IMR-90 (cell line): ENCODE measurements at places on chromosomes 2 and 18. TPM values are rescaled to one million over a fixed set of nuclear protein-coding genes. Genes with fewer than 3 reads are reported as not detected.

DNA sequence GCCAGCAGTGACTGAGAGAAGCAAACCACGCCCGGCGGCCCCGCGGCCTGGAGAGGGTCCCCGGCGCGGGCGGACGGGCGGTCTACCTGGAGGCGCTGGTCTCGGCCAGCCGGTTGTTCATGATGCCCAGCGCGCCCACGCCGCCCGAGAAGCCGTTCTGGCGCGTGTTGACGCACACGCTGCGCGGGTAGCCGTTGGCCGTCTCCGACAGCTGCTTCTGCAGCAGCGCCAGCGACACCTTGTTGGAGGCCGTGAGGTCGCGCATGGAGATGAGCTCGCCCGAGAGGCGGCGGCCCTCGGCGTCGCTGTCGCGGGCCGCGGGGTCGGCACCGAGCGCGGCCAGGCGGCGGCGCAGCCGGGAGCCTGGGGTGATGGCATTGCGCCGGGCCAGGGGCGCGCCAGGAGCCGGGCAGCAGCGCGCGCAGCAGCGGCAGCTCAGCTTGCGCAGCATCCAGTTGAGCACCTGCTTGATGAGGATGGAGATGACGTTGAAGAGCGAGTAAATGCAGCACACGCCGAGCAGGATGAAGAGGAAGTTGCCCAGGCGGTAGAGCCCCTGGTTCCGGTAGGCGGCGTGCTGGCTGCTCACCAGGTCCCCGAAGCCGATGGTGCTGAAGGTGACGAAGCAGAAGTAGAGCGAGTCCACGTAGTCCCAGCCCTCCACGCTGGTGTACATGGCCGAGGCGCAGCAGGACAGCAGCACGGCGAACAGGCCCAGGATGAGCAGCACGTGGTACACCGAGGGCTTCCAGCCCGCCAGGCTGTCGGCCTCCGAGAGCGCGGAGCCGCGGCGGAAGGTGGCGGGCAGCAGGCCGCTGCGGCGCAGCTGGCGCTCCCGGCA, 118.1 kb downstream of the MSH2 start:
- H3K27ac ChIP-seq, result no peak overlapping the region; the same call in 1 of the 2 replicates
- DNase-seq, result peak; percentile 61
- H3K4me3 ChIP-seq, result peak overlapping the region; percentile 45
- H3K27me3 ChIP-seq, result peaks cover 24% of the 10 kb centered on the region
- no peaks in the 10 kb centered on the region for H3K36me3 ChIP-seq

DNA sequence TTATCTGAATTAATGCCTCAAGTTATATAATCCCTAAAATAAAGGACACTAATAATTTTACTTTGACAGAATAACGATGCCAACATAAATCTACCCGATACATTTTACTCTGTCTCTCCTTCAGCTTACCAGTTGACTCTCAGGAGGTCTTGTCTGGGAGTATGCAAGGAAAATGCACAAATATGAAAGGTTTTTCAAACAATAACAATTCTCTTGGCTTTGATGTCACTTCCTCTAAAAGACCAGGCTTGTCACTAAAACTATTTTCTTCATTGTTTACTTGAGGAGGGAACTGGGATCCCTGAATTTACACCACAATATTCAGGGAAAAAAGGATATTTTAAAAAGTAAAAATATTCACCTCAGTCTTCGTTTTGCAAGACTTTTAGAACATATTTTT, 97.2 kb downstream of the SOS1 start:
- H3K27ac ChIP-seq, result no peak overlapping the region
- no peak for DNase-seq
- peaks cover 6% of the 10 kb centered on the region; the same call in 1 of the 2 replicates for H3K36me3 ChIP-seq

- H3K27ac ChIP-seq, result no peak overlapping the region
- peak; percentile 39 for DNase-seq
- H3K36me3 ChIP-seq, result peaks cover 3% of the 10 kb centered on the region; the same call in 1 of the 2 replicates
- H3K4me3 ChIP-seq, result no peak overlapping the region
These were observed 17.4 kb downstream of the CNRIP1 start for GRCh38 chr2:68302281-68302875.

- no peaks in the 10 kb centered on the region for H3K27me3 ChIP-seq
- H3K36me3 ChIP-seq, result no peaks in the 10 kb centered on the region
- H3K27ac ChIP-seq, result no peak overlapping the region
- no peak overlapping the region for H3K4me3 ChIP-seq
- H3K4me1 ChIP-seq, result no peaks in the 10 kb centered on the region
- no peak for DNase-seq
These were observed 135.5 kb downstream of the EIPR1 start for GRCh38 chr2:3241971-3242746.

- no peaks in the 10 kb centered on the region for H3K36me3 ChIP-seq
- no peaks in the 10 kb centered on the region for H3K27me3 ChIP-seq
- no peak overlapping the region for H3K27ac ChIP-seq
- H3K4me1 ChIP-seq, result no peaks in the 10 kb centered on the region
- DNase-seq, result no peak
These were observed 66.3 kb downstream of the SLC66A2 start for GRCh38 chr18:79884963-79885728.

GRCh38 chr18:57544936-57545660, 41.4 kb downstream of the FECH start:
- no peak for DNase-seq
- no peak overlapping the region for H3K4me3 ChIP-seq
- H3K36me3 ChIP-seq, result peaks cover 2% of the 10 kb centered on the region; the same call in 1 of the 2 replicates
- H3K4me1 ChIP-seq, result peaks cover 2% of the 10 kb centered on the region; the same call in 1 of the 2 replicates
- no peaks in the 10 kb centered on the region for H3K27me3 ChIP-seq
- H3K27ac ChIP-seq, result no peak overlapping the region

Gene CXCR2
- total RNA-seq, result not detected in 2 replicates

DNA sequence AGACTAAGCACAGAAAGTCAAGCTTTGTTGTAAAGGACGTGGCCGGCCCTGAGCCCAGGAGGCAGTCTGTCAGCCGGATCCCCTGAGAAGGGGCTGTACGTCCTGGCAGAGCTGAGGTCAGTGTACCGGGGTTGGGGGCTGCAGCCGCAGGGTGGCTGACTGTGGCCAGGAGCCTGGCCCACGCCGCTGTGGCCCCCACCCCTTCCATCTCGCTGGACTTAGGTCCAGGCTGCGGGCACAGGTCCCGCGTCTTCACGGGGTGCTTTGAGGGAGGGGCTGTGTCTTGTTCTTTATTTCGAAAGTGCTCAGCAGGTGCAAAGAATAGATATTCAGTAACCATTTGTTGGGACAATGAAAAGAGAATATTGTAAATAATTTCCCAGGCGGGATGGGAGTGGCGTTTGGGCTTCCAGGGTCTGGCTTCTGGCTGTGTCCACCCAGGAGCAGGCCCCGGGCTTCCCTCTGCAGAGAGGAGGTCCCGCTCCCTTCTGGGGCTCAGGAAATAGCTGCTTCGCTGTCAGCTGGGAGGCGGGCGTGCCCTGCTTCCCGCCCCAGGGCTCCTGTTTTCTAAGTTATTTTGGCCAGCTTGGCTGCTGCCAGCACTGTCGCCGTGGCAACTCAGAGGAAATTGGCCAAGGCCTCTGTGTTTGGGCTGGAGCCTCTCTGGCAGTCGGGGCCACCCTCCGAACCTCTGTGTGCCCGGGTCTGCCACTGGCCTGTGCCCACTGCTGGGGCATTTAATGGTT, 7.4 kb downstream of the NFATC1 start:
- H3K4me1 ChIP-seq, result peaks cover 1% of the 10 kb centered on the region; the same call in 1 of the 2 replicates
- no peaks in the 10 kb centered on the region for H3K27me3 ChIP-seq
- DNase-seq, result no peak
- H3K27ac ChIP-seq, result no peak overlapping the region
- no peaks in the 10 kb centered on the region for H3K36me3 ChIP-seq
- no peak overlapping the region for H3K4me3 ChIP-seq

DNA sequence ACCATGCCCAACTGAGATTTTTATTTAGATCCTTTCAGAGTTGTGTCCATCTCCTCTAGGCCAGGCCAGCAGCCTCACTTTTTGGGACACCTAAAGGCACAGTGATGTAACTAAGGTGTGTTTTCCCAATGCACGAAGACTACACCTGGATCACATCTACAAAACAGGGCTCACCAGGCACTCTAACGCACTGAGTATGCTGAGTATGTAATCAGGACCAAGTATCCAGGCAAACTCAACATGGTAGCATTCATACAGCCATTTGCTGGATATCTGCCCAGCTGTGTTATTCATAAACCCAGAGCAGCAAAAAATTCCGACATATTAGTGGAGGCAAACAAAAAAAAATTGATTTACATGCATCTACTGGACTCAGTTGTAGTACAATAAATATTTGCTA, 33.8 kb downstream of the LPIN2 start:
- H3K36me3 ChIP-seq, result no peaks in the 10 kb centered on the region
- peaks cover 30% of the 10 kb centered on the region for H3K4me1 ChIP-seq
- DNase-seq, result peak; percentile 88
- no peaks in the 10 kb centered on the region for H3K27me3 ChIP-seq
- no peak overlapping the region for H3K4me3 ChIP-seq
- H3K27ac ChIP-seq, result peak overlapping the region; percentile 68; the same call in 1 of the 2 replicates

GRCh38 chr2:15031745-15032240, 399.3 kb downstream of the LRATD1 start:
- no peaks in the 10 kb centered on the region for H3K4me1 ChIP-seq
- H3K4me3 ChIP-seq, result no peak overlapping the region
- H3K36me3 ChIP-seq, result no peaks in the 10 kb centered on the region
- DNase-seq, result no peak

Gene MARCHF4
- 2.3 and 3.1 TPM in 2 replicates for total RNA-seq

Gene MC4R
- total RNA-seq, result 0.18 and 0.28 TPM in 2 replicates

Gene SCYGR8
- not detected in 2 replicates for total RNA-seq

Gene POTEC
- total RNA-seq, result not detected in 2 replicates

GRCh38 chr2:176567361-176567760, 298.1 kb downstream of the MTX2 start:
- no peak overlapping the region for H3K27ac ChIP-seq
- peaks cover 4% of the 10 kb centered on the region for H3K4me1 ChIP-seq
- H3K27me3 ChIP-seq, result no peaks in the 10 kb centered on the region
- DNase-seq, result peak; percentile 6
- H3K4me3 ChIP-seq, result no peak overlapping the region

Gene ELOA2
- total RNA-seq, result not detected in 2 replicates

GRCh38 chr2:99425022-99425421, 64.8 kb downstream of the REV1 start:
- H3K4me3 ChIP-seq, result no peak overlapping the region
- no peak overlapping the region for H3K27ac ChIP-seq
- no peaks in the 10 kb centered on the region for H3K27me3 ChIP-seq
- DNase-seq, result peak; percentile 86

Gene ZNF385B
- under 0.01 TPM in 1 of 2 replicates, not detected in the other for total RNA-seq

Gene KYNU
- total RNA-seq, result 2.2 and 2.9 TPM in 2 replicates

Gene CHRNG
- total RNA-seq, result not detected in 2 replicates

Gene LDLRAD4
- total RNA-seq, result not detected in 2 replicates

Gene INPP5D
- total RNA-seq, result under 0.01 and 0.18 TPM in 2 replicates

DNA sequence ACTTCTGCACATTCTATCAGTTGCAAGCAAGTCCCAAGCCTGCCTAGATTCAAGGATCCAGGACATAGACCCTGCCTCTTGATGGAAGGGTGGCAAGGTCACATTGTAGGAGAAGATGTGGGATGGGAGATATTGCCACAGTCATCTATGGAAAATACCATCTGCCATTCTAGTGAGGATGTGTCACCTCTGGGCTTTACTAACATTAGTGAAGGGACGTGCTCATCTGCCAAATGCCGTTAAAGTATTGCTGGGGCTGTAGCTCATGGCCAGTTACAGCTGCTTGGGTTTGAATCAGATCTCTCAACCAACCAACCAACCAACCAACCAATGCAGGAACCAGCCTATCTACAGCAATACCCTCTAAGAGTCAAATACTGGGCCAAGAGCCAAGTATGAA, 49.0 kb downstream of the E2F6 start:
- no peaks in the 10 kb centered on the region for H3K36me3 ChIP-seq
- H3K27me3 ChIP-seq, result no peaks in the 10 kb centered on the region
- no peak for DNase-seq
- no peak overlapping the region for H3K27ac ChIP-seq
- no peaks in the 10 kb centered on the region for H3K4me1 ChIP-seq

GRCh38 chr2:49262801-49263560, 108.7 kb upstream of the FSHR start:
- H3K27ac ChIP-seq, result no peak overlapping the region
- no peaks in the 10 kb centered on the region for H3K27me3 ChIP-seq
- no peak for DNase-seq
- H3K36me3 ChIP-seq, result no peaks in the 10 kb centered on the region

DNA sequence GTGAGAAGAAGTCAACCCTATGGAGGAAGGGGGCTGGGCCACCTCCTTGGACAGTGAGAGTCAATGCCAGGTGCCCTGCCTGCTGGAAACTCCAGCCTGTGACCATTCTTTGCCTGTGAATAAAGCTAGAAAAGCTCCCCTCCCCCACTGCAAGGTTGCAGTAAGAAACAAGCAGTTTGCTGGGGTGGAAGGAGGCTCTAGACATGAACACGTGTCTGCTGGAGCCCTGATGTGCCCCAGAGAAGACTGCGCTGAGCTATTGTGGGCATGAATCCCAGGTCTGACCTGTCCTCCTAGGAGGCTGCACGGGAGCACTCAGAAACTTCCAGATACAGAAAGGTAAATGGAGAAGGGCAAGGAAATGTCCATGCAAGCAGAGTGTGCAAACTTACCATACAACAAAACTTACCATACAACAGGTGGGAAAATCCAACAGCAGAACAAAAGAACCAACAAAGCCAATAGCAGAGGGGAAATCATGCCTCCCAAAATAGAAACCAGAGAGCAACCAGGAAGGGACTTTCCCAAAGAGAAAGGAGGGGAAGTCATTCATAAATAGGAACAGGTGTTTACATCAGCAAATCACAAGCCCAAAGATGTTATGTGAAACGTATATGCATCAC, 278.7 kb downstream of the BCL2 start:
- H3K4me1 ChIP-seq, result no peaks in the 10 kb centered on the region
- no peaks in the 10 kb centered on the region for H3K36me3 ChIP-seq
- no peak for DNase-seq
- no peak overlapping the region for H3K27ac ChIP-seq

Gene G6PC2
- not detected in 2 replicates for total RNA-seq

- H3K27me3 ChIP-seq, result no peaks in the 10 kb centered on the region
- H3K4me3 ChIP-seq, result no peak overlapping the region
- H3K27ac ChIP-seq, result peak overlapping the region; percentile 32; the same call in 1 of the 2 replicates
- no peak for DNase-seq
- peaks cover 13% of the 10 kb centered on the region for H3K36me3 ChIP-seq
These were observed 4.9 kb downstream of the PXDN start for GRCh38 chr2:1739322-1739957.

DNA sequence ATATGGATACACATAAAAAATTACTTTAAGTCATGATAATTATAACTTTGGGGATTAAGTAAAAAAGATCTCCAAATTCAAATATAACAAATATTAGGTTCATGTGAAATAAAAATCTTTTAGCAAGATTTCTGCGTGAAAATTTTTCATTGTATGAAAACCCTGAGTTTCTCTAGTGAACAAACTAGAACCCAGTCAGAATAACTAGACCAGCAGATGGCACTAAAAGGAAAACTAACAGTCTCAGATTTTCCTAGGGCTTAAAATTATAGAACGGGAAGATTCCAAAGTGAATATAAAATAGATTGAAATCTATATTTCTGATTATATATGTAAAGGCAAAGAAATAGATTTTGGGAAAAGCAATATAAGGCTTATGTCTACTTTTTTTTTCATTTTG, 43.3 kb downstream of the TMEM200C start:
- H3K27ac ChIP-seq, result no peak overlapping the region
- H3K4me3 ChIP-seq, result no peak overlapping the region
- no peaks in the 10 kb centered on the region for H3K36me3 ChIP-seq
- no peak for DNase-seq
